ENCODE measurements at places on chromosomes 3 and 15.

GRCh38 chr3:184783319-184783718, 28.6 kb upstream of the VPS8 start:
- peak; percentile 31 for DNase-seq

GRCh38 chr3:174223042-174223441, 636.1 kb upstream of the NAALADL2 start:
- DNase-seq, result no peak

DNA sequence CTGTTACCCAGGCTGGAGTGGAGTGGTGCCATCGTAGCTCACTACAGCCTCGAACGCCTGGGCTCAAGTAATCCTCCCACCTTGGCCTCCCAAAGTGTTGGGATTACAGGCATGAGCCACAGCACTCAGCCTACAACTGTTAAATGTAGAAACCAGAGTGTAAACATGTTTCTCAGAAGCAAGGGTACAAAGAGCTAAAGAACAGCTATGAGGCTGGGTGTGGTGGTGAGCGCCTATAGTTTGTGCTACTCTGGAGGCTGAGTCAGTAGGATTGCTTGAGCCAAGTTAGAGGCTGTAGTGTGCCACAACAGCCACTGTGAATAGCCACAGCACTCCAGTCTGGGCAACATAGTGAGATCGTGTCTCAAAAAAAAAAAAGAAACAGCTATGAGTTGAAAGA, 4.8 kb upstream of the MINDY2 start:
- no peak for DNase-seq

- no peak for DNase-seq
Measured at GRCh38 chr15:66629817-66630576, 64.2 kb upstream of the LCTL start.

- no peak for DNase-seq
Measured at GRCh38 chr15:87293031-87293430, 963.5 kb downstream of the NTRK3 start.

GRCh38 chr3:174891524-174892203, 32.5 kb downstream of the NAALADL2 start:
- no peak for DNase-seq

DNA sequence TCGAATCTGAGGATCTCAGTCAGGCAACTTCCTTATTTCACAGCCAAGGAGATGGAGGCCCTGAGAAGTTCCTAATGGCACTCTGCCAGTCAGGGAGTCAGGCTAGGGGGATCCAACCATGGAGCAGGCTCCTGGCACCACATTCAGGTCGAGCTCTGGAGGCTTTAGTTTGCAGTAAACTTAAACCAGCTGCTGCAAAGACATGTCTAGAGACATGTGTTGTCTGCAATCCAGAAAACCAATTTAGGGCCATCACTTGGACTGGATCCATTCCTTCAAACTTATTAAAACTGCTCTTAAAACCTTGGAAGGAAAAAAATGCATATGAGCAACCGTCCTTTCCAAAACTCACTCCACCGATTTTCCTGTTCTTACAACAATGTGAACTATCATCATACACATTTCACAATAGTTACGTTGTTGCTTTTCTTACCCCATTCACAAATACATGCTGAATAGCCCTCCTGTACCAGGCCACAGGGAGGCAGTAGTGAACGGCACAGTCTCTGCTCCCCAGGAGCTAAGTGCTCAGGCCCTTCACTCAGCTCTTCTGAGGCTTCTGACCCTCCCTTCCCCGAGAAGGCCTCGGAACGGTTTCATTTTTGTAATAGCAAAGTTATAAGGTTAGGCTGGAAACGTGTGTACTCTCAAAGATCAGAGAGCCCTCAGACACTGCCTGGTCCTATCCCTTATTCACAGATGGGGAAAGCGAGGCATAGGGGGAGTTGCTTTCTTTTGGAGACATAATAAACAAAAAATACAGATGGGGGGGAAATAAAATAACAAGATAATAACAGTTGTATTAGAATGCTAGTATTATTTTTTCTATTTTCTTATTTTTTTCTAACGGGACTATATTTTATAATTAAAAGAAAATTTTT, 20.1 kb downstream of the RFT1 start:
- peak; percentile 64 for DNase-seq

- no peak for DNase-seq
Measured at GRCh38 chr3:47430606-47431005, 45.1 kb downstream of the SCAP start.

DNA sequence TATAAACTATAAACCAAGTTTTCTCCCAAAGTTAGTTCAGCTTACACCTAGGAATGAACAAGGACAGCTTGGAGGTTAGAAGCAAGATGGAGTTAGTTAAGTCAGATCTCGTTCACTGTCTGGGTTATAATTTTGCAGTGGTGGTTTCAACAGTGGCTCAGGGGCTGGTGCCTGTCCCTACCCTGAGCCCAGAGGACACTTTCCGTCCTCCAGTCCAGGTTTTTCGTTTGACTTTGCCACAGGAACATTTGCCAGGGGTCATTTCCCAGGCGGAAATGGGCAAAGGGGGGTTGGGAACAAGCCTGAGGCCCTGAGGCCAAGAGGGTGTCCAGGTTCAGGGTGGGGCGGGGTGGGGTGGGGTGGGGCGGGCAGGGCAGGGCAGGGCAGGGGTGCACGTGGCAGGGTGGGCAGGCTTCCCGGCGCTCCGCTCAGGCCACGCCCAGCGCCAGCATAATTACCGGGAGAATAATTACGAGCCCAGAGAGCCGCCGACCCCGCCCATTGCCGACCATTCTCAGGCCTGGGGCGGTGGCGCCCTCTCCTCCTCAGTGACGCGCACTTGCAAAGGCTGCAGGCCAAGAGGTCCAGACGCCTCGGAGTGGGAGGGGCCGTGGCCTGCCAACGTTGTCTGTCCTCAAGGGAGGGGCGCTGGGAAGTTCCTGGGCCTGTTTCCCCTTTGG, 70.4 kb downstream of the KLF13 start:
- DNase-seq, result peak; percentile 84

DNA sequence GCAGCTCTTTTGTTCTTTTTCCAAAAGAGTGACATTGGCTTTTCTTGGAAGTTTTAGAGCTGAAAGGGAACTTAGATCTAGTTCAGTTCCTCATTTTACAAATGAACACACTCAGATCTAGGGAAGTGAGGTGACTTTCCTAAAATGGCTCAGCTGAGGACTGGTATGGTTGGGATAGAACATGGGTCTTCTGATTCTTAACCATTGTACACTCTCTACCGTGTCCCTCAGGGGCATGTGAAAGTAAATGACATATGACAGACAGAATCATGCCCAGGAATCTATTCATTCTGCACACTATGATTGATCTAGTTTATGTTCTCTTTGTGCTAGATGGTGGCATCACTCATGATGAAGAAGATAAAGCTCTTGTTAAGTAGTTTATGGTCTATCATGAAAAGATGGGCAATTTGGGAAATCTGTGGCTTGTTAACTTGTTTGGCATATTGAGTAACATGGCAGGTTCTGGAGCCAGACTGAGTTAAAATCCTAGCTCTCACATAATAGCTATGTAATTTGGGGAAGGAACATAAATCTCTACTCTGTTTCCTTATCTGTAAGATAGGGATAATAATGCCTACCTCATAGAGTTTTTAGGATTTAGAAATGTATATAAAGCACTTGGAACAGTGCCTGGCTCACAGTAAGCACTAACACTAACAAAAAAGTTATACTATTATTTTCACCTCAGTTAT, 30.9 kb downstream of the UBE2E1 start:
- DNase-seq, result no peak

GRCh38 chr15:86087808-86088207, 8.1 kb downstream of the AGBL1 start:
- no peak for DNase-seq

GRCh38 chr3:178063461-178063860, 472.8 kb upstream of the KCNMB2 start:
- no peak for DNase-seq

GRCh38 chr15:90037961-90038631, 37.0 kb downstream of the ZNF710 start:
- no peak for DNase-seq

DNA sequence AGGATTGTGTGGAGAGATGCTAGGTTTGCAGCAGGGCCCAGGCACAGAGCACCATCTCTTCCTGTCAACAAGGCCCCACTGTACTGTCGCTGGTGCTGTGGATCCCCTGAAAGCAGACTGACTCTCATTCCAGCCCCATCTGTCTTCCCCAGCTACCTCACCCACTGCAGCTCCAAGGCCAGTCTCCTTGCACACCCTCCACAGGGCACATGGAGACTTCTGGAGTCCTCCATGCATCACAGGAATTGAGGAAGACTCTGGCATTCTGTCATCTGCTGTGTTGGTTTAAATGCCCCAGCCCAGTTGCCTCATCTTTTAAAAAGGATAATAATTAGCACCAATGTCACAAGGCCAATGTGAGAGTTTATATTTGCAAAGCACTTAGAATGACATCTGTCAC, 301.2 kb downstream of the RPLP1 start:
- no peak for DNase-seq

GRCh38 chr3:112623213-112623612, 17.7 kb downstream of the CCDC80 start:
- no peak for DNase-seq

DNA sequence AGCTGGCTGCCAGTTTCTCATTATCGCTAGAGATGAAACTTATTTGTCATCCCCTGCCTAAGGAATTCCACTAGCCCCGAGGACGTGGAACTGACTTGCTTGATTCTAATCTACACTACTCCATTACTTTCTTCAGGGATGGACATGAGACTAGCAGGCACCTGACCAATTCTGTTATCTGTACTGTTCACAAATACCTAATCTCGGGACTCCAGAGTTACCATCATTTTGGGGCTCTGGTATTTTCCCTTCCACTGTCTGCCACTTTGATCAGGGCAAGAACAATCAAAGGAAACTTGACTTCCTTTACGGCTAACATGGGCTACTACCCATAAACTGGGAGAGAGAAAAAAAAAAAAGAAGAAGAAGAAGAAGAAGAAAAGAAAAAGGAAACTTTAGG, 27.8 kb downstream of the BMF start:
- no peak for DNase-seq

DNA sequence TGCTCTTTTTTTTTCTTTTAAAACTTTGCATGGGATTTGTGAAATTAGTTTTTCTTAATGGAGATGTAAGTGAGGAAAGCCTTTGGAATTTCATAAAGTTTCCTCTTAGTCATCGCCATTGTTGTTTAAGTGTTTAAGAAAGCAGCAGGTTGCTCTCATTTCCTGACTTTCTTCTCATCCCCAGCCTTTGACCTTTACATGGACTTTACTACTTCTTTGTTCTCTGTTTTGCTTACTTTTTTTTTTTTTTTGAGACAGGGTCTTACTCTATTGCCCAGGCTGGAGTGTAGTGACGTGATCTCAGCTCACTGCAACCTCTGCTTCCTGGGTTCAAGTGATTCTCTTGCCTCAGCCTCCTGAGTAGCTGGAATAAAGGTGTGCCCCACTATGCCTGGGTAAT, 38.6 kb downstream of the FBXL2 start:
- DNase-seq, result no peak

DNA sequence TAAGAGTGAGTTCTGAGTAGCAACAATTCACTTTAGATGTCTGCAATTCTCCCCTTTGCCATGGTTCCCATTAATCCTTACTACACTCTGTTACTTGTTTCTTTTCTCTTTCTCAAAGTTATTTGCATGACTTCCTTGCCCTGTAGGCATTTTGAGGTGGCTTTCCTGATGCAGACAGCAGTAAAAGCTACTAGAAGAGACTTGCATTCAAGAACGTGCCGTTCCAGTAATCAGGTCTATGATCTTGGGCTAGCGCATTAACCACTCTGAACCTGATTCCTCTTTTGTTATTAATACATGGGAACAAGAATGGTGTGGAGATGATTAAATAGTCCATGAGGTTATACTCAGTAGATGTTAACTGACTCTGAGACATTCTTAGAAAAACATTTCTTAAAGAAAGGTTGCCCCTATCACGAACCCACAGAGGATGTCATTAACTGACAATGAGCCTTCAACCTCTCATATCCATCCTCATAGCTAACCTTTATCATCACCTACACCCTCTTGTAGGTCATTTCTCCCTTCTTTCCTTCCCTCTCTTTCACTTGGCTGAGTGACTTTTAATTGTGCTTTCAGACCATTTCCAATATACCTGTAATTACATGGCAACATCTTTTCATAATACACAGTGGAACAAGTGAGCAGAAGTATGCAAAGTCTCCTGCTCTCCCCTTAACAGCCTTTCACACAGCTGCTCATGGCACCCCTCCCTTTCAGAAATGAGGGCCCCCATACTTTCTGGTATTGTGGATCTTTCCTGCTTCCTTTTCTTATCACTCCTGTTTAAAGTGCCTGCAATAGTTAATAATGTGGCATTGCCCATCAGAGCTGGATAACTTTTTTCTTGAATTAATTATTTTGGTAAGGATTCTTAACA, 175.9 kb downstream of the CHST2 start:
- DNase-seq, result no peak

DNA sequence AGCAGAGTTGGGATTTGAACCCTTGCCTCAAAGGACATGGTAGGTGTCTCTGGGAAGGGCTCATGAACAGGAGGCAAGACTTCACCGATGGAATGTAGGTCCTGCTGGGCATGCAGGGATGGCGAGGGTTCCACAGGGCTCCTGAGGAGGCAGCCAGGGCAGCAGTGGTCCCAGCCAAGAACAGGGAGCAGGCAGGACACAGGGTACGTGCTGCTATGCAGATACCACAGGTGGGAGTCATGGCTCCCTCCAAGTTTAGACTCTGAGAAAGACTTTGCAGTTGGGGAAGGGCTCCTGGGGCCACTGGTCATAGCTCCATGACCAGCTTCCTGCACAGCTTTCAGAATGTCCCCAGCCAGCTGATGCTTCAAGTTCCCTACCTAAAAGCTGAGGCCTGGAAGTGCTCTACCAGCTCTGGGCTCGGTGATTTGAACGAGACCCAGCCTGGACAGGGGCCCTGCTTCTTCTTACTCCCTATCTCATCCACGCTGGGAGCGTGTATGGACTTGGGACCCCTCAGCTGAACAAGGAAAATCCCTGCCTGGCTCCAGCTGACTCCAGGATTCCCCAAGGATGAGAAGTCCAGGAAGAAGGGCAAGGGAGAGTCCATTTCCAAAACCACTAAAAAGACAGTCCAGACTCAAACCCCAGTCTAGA, 747 bp downstream of the MYL3 start:
- DNase-seq, result peak; percentile 27

GRCh38 chr3:185760550-185760949, 64.3 kb downstream of the IGF2BP2 start:
- no peak for DNase-seq

- DNase-seq, result no peak
Measured at GRCh38 chr3:43038010-43038409, 58.9 kb downstream of the GASK1A start.

DNA sequence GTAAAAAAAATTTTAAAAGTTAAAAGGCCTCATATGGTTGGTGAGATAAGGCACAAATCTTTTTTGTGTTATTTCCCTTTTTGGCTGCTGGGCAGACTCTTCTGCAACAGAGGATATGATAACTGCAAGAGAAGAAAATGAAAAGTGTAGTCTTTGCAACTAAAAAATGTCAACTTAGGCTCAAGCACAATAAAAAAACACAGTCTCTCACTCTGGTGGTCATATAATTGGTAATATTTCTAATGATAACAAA, 15.4 kb downstream of the COMMD2 start:
- DNase-seq, result no peak

DNA sequence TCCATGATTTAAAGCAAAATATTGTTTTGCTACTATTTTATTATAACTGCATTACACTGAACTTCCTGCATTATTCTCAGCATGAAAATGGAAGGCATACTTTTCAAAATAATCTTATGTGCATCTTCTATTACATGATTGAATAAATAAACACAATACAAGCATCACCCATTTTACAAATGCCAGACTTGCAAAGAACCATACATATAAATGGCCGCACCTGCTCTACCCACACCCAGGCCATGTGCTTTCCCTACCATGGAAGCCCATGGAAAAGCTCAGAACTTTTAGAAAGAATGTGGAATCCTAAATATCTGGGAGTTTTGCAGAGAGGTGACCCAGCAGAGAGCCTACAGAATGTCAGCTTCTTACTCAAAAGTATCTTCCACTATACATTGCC, 127.2 kb downstream of the SHOX2 start:
- DNase-seq, result no peak

Data from left hindlimb (tissue), 1 donor.